ENCODE measurements at places on chromosomes 4 and X.
A peak's percentile ranks its signal among the peaks of the same experiment; 100 is the strongest.

DNA sequence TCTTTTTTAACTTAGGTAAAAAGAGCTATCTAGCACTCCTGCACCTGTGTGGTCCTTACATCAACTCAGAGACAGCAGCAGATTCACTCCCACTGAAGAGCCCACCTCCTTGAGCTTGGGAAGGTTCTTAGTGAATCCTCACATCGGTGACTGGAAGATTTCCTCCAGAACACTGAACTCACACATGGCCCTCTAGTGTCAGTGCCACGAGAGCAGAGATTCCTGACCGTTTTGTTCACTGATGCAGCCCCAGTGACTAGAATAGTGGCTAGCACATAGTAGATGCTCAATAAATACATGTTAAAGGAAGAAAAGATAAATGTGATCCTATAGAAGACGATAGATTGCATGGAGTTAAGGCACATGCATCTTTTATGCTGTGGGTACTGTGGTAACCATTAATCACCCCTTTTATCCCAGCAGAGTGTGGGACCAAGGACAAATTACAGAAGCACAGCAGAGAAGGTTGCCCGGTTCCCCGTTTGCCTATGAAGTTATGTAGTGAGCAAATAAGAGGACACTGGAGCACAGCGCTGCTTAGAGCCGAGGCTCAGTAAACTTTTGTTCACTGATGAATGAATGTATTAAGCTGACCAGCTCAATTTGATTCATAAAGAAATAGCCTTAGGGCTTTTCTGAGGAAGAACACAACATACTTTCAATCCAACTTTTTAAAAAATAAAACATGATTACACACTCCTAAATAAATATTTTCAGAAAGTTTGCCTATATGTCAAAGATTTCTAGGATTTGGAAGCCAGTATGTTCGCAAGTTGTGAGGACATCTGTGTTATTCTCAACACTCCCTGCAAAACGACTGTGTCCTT lies 8.7 kb downstream of the GASK1B start:
- no peak for DNase-seq

DNA sequence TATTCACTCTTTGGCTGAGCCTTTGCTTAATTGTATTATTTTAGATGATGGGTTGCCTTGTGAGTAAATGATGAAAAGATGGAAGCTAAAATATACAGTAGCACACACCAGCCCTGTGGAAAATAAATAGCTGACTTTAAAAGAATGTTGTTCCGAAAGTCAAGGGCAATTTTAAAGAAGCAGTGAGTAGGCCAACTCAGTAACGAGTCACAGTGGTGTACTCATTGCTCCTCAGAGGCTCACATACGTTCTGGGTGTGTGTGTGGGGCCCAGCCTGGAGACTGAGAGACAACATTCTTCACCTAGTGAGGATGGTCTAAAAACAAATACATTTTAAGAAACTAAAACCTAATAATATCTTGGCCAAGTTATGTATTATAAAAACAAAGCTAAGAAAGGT lies 640.3 kb downstream of the TRIML1 start:
- DNase-seq, result no peak

GRCh38 chrX:113059714-113060113 lies 219.1 kb upstream of the AMOT start:
- no peak for DNase-seq

GRCh38 chrX:69016293-69016941 lies 148.8 kb downstream of the PJA1 start:
- DNase-seq, result no peak

DNA sequence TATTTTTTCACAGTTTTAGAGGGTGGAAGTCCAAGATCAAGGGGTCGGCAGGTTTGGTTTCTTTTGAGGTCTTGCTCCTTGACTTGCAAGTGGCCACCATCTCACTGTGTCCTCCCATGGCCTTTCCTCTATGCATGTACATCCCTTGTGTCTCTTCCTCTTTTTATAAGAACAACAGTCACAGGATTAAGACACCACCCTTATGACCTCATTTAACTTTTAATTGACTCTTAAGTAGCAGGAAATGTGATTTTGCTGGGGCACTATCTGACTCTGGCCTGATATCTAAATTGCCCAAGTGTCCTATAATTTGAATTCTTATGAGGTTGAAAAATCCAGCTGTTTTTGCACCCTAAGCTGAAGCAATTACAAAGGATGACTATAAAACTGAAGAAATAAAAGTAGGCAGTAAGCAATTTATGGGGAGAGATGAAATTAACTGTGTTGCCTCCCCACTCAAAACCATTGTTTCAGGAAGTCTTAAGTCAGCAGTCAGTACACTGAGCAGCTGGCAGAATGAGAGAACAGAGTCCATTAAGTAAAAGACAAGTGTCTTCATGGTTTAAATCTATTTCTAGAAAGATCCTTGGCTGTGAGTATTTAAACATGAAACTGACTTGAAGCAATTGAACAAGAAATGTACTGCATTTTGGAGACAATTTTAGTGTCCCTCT lies 601.3 kb downstream of the SPRY1 start:
- no peak for DNase-seq

- no peak for DNase-seq
Measured at GRCh38 chrX:119690921-119691716, 1.8 kb downstream of the SEPTIN6 start.

- no peak for DNase-seq
Measured at GRCh38 chr4:158856852-158857251, 88.0 kb downstream of the FNIP2 start.

- DNase-seq, result peak; percentile 15
Measured at GRCh38 chr4:32858971-32859370, 2138.8 kb downstream of the PCDH7 start.

DNA sequence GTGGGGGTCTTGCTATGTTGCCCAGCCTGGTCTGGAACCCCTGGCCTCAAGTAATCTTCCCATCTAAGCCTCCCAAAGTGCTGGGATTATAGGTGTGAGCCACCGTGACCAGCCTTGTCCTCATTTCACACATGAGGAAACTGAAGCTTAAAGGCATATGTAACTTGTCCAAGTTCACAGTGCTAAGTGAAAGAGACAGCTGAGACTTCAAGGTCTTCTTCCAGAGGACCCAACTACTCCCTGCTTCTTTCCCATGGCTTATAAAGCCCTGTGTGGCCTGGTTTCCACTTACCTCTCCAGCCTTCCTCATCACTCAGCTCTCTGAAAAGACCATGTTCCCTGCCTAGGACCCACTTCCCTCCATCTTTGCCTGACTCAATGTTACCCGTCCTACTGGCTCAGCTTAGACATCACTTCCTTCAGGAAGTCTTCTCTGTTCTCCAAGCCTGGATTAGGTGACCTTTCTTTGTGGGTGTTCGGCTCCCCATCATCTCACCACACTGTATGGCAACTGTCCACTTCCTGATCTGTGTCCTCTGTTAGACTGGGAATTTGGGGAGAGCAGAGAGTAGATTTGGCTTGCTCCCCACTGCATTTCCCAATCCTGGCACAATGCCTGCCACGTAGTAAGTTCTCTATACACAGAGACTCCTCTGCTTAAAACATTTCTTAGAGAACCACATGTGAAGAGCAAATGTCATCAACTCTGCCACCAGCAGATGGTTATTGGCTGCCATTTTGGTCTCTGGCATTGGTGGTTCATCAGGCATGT lies 30.4 kb upstream of the LAMP2 start:
- no peak for DNase-seq

DNA sequence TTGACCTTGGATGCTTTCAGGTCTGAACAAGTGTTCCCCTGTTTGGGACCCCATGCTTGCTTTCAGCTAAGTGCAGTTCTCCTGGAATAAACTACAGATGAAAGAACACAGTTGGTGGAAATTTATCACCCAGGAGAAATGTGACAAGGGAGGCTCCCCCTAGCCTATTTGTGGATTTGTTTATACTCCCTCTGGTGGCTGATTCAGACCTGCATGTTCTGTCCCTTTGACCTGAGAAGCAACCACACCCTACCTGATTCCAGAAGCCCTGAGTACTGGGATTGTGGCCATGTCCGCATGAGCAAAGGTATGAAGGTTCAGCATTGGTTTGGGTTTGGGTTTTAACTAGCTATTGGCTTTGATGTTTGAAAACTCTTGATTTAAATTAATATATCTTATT lies 440.9 kb downstream of the MID1IP1 start:
- no peak for DNase-seq

GRCh38 chr4:180682776-180683175 lies 1560.4 kb upstream of the TENM3 start:
- no peak for DNase-seq

DNA sequence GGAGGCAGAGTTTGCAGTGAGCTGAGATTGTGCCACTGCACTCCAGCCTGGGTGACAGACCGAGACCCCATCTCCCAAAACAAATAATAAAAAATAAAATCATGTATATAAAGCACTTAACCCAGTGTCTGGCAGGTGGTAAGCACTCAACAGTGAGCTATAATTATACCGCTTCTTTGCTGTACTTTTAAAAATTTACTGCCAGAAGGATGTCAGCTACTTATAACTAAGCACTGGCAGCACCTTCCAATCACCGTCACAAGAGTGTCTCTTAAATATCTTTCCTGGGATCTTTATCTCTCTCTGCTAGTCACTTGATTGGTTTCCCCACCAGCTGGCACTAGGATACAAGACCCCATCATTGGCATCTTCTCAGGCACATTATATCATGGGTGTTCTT lies 53.9 kb upstream of the DAPP1 start:
- no peak for DNase-seq

DNA sequence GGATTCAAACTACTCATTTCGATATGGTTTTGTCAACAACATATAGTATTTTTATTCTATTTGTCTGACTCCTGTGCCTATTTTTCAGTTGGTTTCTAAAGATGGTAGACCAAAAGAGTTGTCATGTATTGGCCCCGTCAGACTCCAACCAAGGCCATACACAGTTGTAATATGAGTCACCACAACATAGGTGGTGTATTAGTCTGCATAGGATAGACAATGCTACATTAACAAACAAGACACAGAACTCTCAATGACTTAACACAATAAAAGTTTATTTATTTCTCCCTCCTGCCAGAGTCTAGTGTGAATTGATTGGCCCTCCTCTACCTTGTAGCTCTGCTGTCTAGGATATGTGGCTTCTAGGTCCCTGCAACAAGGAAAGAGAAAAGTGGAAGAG lies 45.9 kb downstream of the ARL9 start:
- DNase-seq, result no peak

- no peak for DNase-seq
Measured at GRCh38 chr4:86855572-86855971, 6.4 kb upstream of the SLC10A6 start.

DNA sequence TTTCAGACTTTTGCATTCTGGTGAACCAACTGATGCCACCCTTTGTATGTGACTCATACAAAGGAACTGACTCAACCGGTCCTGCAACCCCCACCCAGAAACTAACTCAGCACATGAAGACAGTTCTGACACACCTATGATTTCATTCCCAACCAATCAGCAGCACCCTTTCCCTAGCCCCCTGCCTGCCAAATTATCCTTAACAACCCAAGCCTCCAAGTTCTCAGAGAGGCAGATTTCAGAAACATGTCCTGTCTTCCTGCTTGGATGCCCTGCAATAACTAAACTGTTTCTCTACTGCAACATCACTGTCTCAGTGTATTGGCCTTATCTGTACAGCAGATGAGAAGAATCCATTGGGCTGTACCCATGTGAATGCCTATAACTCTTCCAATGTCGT lies 284.7 kb downstream of the CAMK2D start:
- DNase-seq, result no peak

DNA sequence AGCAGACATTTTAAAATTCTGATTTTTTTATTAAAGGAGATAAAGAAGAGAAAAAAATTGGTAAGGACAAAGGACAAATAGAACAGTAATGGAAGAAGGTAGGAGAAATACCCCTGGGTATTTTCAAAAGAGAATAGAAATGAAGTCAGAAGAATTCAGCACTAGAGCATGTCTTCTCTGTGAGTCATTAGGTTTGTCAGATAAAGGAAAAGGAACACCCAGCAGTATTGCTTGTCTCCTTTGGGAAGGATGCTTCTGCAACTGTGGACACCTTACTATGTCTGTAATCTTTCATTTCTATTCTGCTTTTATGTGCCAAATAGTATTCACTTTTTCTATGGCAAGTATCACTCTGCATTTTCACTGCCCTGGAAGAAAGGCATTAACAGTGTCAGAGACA lies 24.0 kb upstream of the PCDH7 start:
- no peak for DNase-seq

- no peak for DNase-seq
Measured at GRCh38 chr4:2478229-2478628, 9.3 kb downstream of the RNF4 start.

- DNase-seq, result no peak
Measured at GRCh38 chrX:37800717-37801116, 20.9 kb downstream of the CYBB start.

DNA sequence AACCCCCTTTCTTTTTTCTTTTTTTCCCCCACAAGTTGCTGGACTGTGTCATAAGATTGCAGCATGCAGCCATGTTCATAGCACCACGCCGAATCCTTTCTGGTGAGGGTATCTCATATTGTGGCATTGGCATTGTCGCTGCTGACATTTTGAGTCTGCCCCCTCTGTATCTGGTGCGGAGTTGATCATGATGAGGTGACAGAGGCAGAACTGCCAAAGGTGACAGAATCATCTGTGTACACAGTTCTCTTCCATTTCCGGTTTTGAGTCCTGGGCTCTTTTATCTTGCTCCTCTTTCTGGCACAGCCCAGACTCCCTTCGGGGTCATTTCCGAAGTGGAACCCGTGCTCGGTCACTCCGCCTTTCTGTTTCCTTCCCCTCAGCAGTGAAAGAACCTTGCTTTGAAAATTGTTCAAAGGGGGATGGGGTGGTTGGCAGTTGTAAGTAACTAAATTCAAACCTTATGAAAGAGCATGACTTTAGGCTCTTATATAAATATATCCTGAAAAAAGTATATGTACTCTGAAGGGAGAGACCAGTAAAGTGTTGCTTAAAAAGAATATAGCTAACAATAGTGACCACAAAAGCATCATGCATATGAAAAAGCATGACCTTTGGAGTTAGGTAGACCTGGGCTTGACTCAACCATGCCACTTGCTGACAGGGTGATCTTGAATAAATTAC lies 55.0 kb upstream of the BMP2K start:
- no peak for DNase-seq

GRCh38 chr4:12211636-12212035 lies 782.9 kb upstream of the HS3ST1 start:
- no peak for DNase-seq

GRCh38 chr4:26173619-26174018 lies 147.2 kb upstream of the RBPJ start:
- DNase-seq, result no peak

- no peak for DNase-seq
Measured at GRCh38 chr4:94690851-94691254, 66.9 kb upstream of the BMPR1B start.

- DNase-seq, result no peak
Measured at GRCh38 chr4:169945636-169946035, 80.6 kb downstream of the MFAP3L start.

- no peak for DNase-seq
Measured at GRCh38 chrX:1418901-1419544, 27.1 kb upstream of the SLC25A6 start.

GRCh38 chr4:1041147-1041935 lies 29.9 kb downstream of the FGFRL1 start:
- DNase-seq, result no peak

DNA sequence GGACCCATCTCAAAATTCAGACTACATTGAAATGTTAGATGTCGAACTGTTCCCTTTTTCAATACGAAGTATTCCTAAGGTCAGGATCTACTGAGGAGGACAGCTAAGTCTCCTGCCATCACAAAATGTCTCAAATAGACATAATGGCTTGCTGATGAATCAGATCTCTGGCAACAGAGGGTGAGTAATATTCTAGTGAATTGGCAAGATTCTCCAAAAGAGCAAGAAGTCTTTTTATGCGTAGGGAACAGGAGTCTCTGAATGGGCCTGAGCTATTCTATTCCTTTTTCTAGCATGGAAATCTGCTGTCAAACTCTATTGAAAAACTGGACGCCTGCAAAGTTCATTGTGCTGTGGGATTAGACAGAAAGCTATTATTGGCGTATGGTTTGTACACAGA lies 145.4 kb downstream of the FNIP2 start:
- no peak for DNase-seq
